ENCODE measurements at places on chromosomes 6 and 20. TPM values are rescaled to one million over a fixed set of nuclear protein-coding genes. Genes with fewer than 3 reads are reported as not detected.
A peak's percentile ranks its signal among the peaks of the same experiment; 100 is the strongest.

DNA sequence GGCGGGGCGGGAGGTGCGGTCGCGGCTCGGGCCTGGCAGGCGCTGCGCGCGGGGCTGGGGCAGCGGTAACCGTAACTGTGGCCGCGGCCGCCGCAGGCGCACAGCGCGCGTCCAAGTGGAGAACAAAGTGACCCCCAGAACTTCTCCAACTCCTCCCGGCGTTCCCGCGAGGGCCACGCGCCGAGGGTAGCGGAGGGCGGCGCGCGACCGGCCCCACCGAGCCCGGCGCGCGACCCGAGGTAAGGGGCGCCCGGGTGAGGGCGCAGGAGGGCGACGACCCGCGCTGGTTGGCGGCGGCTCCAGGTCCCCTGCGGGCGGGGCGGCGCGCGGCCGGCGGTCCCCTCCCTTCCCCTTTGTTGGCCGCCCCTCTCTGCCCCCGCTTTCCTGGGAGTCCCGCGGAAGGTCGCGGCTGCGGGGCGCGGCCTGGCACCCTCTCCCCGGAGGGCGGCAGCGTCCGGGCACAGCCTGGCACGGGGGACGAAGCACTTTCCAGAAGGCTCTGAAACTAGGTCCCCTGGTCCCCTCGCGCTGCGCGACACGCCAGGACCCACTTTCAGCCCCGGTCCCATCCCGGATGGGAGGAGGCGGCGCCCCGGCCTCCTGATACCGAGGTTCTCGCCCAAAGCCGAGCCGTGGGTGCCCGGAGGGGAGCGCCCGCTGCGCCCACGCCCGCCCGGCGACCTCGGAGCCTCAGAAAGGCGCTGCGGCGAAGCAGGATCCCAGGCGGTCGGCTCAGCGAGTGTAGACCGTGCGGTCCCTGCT lies at the start of gene TIAM2:
Gene TIAM2, plus strand, starts transcription at position 62 of the 762 bp plus-strand sequence. CDS start 133,909 bp downstream, outside the sequence.
- peak; percentile 59 for DNase-seq

- no peak for DNase-seq
Measured at GRCh38 chr6:154583546-154584188, 73.2 kb upstream of the CNKSR3 start.

DNA sequence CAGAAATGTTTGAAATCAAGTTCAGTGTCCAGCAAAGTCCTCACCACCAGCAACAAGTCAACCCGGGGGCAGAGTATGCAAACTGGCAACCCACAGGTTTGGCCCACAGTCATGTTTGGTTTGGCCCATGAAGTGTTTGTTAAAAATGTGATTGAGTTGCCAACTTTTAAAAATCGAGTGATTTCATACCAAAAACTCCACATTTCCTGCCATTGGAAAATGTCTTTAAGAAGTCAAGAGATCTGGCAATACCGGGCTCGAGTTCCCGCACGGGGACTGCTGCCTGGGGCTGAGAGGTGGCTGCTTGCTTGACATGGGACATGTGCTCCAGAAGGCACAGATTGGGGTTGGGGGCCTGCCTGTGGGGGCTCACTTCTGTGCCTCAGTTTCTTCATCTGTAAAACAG lies 36.1 kb downstream of the PREX1 start:
- no peak for DNase-seq

GRCh38 chr6:170429450-170429849 lies 122.9 kb downstream of the FAM120B start:
- no peak for DNase-seq

- no peak for DNase-seq
Measured at GRCh38 chr20:15289337-15289736, 951.9 kb upstream of the FLRT3 start.

DNA sequence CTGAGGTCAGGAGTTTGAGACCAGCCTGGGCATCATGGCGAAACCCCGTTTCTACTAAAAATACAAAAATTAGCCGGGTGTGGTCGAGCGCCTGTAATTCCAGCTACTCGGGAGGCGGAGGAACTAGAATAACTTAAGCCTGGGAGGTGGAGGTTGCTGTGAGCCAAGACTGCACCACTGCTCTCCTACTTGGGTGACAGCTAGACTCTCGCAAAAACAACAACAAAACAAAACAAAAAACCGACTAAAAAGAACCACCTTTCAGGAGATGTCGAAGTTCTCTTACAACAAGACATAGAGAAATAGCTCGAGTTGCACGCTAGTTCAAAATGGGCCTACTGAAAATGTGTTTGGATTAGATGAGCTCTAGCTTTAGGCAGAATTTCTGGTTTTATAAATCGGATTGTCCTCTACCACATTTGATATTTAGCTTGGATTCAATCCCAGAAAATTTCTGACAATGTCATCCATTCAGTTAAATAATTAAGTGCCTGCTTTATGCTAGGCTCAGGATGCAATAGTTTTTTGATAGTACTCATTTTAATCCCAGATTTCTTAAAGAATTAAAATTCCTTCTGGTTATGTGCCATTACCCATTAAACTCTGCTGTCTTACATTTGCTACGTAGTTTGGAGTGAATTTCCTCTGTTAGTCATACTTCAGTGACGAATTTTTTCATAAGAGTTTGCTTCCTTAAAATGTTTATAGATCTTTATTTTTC lies 137.5 kb upstream of the SHLD1 start:
- no peak for DNase-seq

DNA sequence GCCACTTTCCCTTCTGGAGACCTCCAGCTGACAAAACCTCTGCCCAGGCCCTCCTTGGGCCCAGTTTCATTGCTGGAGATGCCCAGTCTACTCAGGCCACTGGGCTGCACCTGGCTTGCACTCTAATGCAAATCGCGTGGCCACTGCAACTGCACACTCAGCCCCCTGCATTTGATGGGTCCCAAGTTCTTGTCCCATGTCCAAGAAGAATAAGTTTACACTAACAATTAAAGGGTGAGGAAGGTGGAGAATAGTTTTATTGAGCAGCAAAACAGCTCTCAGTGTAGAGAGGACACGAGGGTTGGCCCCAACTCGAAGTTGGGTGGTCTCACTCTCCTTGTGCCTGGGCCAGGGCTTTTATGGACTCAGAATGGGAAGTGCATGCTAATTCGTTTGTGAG lies 31.9 kb upstream of the THEMIS start:
- no peak for DNase-seq

DNA sequence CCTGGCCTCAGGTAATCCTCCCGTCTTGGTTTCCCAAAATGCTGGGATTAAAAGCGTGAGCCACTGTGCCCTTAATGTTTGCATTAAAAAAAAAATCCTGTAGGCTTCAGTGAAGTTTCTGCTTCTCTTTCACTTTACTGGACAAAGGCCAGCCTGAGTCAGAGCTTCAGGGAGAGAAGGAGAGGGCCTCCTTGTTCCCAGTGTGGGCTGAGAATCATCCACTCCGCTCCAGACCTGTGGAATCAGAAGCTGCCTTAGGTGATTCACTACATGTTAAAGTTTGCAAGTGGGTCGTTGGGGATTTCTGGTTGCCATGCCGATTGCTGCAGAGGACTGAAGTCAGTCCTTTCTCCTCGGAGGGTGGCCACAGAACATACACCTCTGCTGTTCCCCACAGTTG lies 113.3 kb upstream of the EEF1E1 start:
- DNase-seq, result no peak

GRCh38 chr6:56938649-56939191 lies 16.2 kb upstream of the BEND6 start:
- DNase-seq, result peak; percentile 18

DNA sequence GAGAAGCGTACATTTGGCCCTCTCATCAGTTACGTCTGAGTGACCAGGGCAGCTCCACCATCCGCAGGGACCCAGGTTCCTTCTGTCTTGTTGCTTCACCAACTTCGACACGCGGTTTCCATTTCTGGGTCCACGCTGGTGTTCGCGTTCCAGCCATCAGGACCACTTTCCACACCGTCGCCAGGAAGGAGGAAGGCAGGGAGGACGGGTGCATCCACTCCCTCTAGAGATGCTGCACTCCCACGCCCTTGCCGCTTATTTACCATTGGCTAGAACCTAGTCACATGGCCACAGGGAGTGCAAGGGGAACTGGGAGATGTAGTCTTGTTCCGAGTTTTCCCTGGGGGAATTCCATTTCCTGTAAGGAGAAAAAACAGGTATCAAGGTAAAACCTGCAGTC lies 33.2 kb upstream of the SNX9 start:
- no peak for DNase-seq

GRCh38 chr20:50421356-50422340 lies 88.5 kb upstream of the PTPN1 start:
- no peak for DNase-seq

DNA sequence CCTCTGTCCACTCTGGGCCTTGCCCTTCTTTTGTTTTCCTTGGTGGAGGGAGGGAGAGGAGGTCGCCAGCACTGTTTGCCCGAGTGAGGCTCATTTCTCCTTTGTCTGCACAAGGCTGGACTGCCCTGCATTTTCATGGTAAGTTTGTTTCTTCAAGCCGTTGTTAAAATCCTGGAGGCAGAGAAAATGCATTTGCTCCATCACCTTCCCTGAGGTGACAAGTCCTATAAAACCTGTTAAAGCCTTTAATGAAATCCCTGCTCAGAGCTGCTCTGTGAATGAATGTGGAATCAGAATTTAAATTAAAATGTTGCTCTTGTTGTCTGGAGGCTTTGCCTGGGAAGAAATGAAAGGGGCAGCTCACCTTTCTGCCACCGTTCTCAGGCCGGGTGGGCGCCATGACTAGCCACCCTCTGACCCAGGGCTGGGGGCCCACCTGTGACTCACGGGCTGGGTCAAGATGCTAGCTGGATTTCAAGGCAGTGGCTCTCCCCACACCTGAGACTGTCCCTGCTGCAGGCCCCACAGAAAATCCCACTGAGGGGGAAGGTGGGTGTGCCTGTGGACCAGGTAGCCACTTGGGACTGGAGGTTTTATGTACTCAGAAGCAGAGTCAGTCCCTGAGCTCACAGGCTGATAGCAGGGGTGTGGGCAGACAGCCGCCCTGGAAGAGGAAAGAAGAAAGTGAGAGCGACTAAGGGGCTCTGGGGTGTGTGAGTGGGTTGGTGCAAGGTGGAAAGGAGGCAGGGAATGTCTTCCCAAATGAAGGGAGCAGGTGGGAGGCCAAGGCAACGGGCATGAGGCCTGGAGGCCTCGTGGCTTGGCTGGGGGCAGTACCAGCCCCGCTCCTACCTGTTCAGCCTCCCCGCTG lies 24.0 kb upstream of the MYT1 start:
- DNase-seq, result no peak

DNA sequence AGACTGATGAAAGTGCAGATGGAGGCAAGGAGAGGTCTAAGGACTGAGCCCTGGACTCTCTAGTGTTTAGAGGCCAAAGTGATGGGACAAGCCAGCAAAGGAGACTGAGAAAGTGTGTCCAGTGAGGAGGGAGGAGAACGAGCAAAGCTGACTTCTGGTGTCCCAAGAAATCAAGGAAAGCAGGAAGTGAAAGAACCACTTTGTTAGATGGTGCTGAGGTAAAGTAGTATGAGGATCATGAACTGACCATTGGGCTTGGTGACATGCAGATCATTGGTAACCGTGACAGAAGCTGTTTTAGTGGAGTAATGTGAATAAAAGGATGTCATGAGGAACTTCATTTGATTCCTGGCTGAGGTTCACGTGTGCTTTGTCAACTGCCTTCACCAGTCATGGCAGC lies 108.4 kb downstream of the SLX4IP start:
- no peak for DNase-seq

DNA sequence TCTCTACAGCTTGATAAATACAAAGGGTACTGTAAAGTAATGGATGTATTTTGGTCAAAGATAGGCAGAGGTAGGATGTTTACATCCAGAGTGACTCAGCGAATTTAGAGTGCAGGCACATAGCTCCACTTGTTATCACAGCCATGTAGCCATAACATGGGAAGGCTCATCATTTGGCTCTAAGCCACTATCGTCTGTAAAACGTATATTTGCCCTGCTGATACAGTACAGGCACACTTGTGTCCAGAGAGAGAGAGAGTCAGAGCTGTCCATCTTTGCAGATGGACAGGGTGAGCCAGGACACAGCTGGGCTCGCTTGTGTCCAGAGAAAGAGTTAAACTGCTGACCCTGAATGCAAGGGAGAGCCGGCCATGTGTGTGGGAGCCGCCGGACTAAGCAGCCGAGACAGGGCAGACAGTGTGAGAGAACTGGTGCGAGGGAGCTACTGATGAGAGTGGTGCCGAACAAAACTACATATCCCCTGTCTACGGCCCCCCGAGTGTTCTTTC lies 619.0 kb downstream of the DOK5 start:
- no peak for DNase-seq

GRCh38 chr20:62123450-62124118 lies 1.3 kb downstream of the LSM14B start:
- no peak for DNase-seq

- DNase-seq, result no peak
Measured at GRCh38 chr20:37317316-37317715, 27.9 kb downstream of the MANBAL start.

GRCh38 chr6:164025180-164025579 lies 610.7 kb downstream of the QKI start:
- no peak for DNase-seq

GRCh38 chr6:12477616-12478015 lies 187.5 kb downstream of the EDN1 start:
- no peak for DNase-seq

The KIF6 gene
- total RNA-seq, result not detected

The MYCT1 gene
- total RNA-seq, result not detected

The RAB44 gene
- 0.09 TPM for total RNA-seq

The CCR6 gene
- 1.2 TPM for total RNA-seq

The KCNS1 gene
- total RNA-seq, result 0.23 TPM

The FAM217A gene
- not detected for total RNA-seq

The ATG5 gene
- 32.1 TPM for total RNA-seq

The SAPCD1 gene
- total RNA-seq, result 18.0 TPM

The PREX1 gene
- 85.6 TPM for total RNA-seq
